ENCODE measurements at places on chromosomes 16 and 17. TPM values are rescaled to one million over a fixed set of nuclear protein-coding genes. Genes with fewer than 3 reads are reported as not detected.

The PITPNC1 gene
- 35.0 TPM for total RNA-seq

The MYADML2 gene
- total RNA-seq = not detected

The TBC1D3D gene
- total RNA-seq = 0.58 TPM

The SLFN12 gene
- 16.0 TPM for total RNA-seq

The ASPA gene
- total RNA-seq = 2.4 TPM

The PCGF2 gene
- total RNA-seq = 52.3 TPM

The CBLN1 gene
- total RNA-seq = 18.2 TPM

The SLC25A10 gene
- 34.1 TPM for total RNA-seq

The ZNF200 gene
- total RNA-seq = 7.6 TPM

The GNG13 gene
- not detected for total RNA-seq

The CPHXL2 gene
- not detected for total RNA-seq

The OTOP3 gene
- total RNA-seq = not detected

The NUPR1 gene
- 44.9 TPM for total RNA-seq

The ZNF597 gene
- 2.3 TPM for total RNA-seq

The NAE1 gene
- 46.1 TPM for total RNA-seq

The EDC4 gene
- total RNA-seq = 59.5 TPM

The GDPD1 gene
- 6.8 TPM for total RNA-seq

The NECAB2 gene
- total RNA-seq = 0.29 TPM

The KRTAP2-3 gene
- total RNA-seq = not detected

The CCNF gene
- 3.7 TPM for total RNA-seq

The LRRC46 gene
- total RNA-seq = 1.1 TPM

The TSPAN10 gene
- total RNA-seq = 1.6 TPM

The KRTAP4-3 gene
- total RNA-seq = not detected

The DUS1L gene
- 92.4 TPM for total RNA-seq

The SLC6A4 gene
- total RNA-seq = not detected

The KRT12 gene
- total RNA-seq = not detected

The CCT6B gene
- total RNA-seq = 1.2 TPM

The SCNN1B gene
- 2.2 TPM for total RNA-seq

The PRAC1 gene
- total RNA-seq = not detected

The PKMYT1 gene
- 4.5 TPM for total RNA-seq

The CFAP119 gene
- 13.2 TPM for total RNA-seq

The KRTAP1-5 gene
- not detected for total RNA-seq

The TPSAB1 gene
- 139 TPM for total RNA-seq

The APOBR gene
- total RNA-seq = 3.3 TPM

The GDPD3 gene
- total RNA-seq = 11.2 TPM

The CCL1 gene
- not detected for total RNA-seq

The NPB gene
- total RNA-seq = 0.55 TPM

The RNF222 gene
- not detected for total RNA-seq

The MMP2 gene
- total RNA-seq = 264 TPM

The SPNS2 gene
- total RNA-seq = 158 TPM

The CACNG3 gene
- not detected for total RNA-seq

The HOXB3 gene
- total RNA-seq = 17.2 TPM

The TBC1D3H gene
- not detected for total RNA-seq

The MFSD6L gene
- 2.9 TPM for total RNA-seq

The SLC5A2 gene
- total RNA-seq = 3.7 TPM

The HEATR9 gene
- 0.09 TPM for total RNA-seq

The ZNF469 gene
- total RNA-seq = 3.7 TPM

The SPPL2C gene
- not detected for total RNA-seq

The SCGB1C2 gene
- total RNA-seq = not detected

The SPN gene
- total RNA-seq = 9.0 TPM

The CTRB1 gene
- total RNA-seq = 15.0 TPM

The SLFN11 gene
- total RNA-seq = 12.3 TPM

The KRTAP4-6 gene
- total RNA-seq = not detected

The CCL11 gene
- total RNA-seq = 1.7 TPM

The FZD2 gene
- 7.7 TPM for total RNA-seq
